ENCODE measurements at places on chromosomes 3 and 15.

- peak; percentile 91 for DNase-seq
These were observed 105.5 kb downstream of the IQSEC1 start for GRCh38 chr3:12967606-12968351.

DNA sequence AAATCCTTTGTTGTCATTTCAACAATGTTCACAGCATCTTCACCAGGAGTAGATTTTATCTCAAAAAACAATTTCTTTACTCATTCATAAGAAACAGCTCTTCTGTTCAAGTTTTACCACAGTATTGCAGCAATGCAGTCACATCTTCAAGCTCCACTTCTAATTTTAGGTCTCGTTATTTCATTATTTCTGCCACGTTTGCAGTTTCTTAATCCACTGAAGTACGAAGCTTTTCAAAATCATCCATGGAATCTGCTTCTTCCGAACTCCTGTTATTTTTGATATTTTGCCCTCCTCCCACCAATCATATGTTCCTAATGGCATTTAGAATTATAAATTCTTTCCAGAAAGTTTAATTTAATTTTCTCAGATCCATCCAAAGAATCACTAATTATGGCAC is 12.6 kb upstream of the OR5K1 start:
- DNase-seq, result no peak

DNA sequence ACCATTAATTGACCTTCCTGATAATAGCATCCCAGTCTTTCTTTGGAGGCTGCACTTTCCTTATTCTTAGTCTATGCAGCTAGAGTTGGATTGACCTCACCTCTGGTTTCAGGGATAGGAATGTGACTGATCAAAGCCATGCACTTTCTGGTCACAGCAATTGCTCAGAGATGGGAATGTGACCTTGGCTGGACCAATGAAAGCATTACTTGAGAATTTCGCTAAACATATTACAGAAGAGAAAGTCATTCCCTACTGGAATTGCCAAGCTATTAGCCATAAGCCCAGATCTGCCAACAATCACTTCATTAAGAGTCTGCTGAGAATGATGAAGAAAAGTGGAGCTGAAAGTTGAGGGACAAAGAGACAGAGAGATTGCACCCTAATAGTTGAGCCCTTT is 32.7 kb downstream of the RTP1 start:
- no peak for DNase-seq

- no peak for DNase-seq
These were observed 54.4 kb downstream of the LRRK1 start for GRCh38 chr15:100973351-100974111.

DNA sequence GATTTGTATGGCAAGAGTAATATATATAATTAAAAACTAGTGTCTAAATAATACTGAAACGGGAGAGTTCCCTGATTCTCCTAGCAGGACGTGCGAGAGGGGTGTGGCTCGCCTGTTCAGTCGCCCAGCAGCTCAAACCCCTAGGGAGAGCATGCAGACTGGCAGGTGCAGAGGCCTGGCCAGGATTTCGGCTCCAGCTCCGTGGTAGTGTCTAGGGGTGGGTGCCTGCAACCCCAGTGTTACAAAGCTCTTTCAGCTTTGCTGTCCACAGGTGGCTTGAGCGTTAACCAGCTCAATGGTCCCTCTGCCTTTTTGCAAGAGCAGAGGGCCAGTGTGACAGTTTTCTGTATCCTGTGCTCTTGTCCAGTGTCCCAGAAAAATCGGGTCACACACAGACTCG is 226.6 kb downstream of the ALCAM start:
- DNase-seq, result no peak

GRCh38 chr3:17823816-17824215 is 81.4 kb upstream of the TBC1D5 start:
- DNase-seq, result no peak

- DNase-seq, result no peak
These were observed 17.9 kb upstream of the LRRK1 start for GRCh38 chr15:100901296-100901695.

DNA sequence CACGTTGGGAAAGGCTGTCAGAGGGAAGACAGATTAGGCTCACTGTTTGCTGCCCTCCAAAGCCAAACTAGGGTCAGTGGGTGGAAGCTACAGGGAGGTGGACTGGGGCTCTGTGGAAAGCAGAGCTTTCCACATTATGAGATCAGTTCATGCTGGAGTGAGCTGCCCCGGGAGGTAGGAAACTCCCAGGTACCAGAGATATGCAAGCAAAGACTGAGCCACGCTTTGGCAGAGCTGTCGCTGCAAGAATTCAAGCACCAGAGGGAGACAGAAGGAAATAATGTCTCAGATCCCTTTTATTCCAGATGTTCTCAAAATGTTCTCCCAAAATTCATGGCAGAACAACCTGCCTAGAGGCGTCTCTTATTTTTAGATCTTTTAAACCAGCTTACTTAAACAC is 286.6 kb downstream of the WDR72 start:
- no peak for DNase-seq

DNA sequence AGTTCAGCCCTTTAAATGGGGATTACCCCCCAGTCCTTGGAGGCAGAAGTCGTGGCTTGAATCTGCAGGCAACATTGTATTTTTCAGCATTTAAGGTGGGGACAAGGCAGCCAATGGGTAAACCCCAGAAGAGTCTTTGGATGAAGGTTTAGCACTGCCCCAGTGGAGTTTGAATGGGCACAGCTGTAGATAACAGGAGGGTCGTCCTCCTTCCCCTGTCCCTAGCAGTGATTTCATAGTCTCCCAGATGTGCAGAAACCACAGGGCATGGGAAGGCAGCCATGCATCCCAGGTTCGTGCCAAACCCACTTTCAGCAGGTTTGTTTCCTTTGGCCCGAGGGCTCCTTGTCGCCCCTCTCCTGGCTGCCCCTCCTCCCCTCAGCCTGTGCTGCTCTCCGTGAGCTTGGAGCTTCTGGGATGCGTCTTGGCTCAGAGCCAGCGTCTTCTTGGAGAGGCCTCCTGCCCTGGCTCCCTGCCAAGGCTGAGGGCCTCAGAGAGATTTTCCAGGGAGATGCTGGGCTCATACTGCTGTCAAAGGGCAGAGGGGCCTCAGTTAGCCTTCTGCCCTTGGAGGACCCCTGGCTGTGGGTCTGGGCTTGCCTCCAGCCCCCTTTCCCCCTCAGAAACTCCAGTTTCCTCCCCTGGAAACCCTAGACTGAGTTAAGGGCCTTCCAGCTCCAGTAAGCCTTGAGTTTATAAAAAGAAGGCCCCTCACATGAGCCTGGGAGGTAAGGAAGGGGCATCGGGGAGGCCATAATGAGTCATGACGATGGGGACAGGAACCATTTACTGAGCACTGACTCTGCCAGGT is 48.9 kb upstream of the POLG start:
- DNase-seq, result no peak

DNA sequence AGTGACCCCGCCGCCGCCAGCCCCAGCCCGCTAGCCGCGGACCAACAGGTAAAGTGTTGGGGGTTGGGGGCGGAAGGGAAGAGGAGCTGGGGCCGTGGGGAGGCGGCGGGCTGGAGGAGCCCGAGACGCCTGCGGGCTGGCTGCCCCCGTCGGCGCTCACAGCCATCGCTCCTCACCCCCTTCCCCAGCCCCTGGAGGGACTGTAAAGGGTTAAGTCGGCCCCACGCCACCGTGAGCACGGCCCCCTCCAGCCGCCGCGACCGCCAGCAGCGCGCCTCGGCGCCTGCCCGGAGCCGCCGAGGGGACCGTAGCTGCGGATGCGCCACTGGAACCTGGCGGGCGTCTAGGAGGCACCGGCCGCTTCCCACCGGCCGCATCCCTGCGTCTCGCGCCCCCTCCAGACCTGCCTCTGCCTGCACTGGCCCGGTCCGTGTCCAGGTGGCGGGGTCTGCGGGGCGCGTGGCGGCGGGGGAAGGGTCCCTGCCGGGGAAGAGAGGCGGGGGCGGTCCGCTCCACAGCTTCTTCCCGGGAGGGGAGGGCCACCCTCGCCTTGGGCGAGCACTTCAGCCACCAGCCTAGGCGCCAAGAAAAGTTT is 522 bp downstream of the MED12L start:
- no peak for DNase-seq
